ENCODE measurements at places on chromosomes 7 and 10.

DNA sequence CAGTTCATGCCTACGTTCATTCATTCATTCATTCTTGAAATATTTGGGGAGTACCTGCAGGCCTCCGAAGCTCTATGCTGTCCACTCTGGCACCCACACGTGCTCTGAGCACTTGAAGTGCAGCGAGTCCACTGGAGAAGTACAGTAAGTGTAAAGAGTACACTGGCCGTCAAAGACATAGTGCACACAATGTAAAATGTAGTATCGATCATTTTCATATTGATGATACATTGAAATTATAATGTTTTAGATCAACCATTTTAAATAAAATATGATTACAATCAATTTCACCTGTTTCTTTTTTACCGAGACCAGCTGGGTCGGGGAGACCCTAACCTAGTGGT is 37.0 kb upstream of the PURB start:
- no peak for DNase-seq

- no peak for DNase-seq
Observed at GRCh38 chr10:78389419-78389818, 355.8 kb downstream of the RPS24 start.

- peak; percentile 23 for DNase-seq
Observed at GRCh38 chr10:29304264-29304994, 15.6 kb downstream of the LYZL1 start.

GRCh38 chr7:155850001-155850436 is 37.8 kb upstream of the SHH start:
- DNase-seq = no peak

GRCh38 chr7:29588900-29589696 is 25.5 kb downstream of the PRR15 start:
- no peak for DNase-seq

GRCh38 chr7:13152755-13153154 is 465.3 kb downstream of the ARL4A start:
- no peak for DNase-seq

DNA sequence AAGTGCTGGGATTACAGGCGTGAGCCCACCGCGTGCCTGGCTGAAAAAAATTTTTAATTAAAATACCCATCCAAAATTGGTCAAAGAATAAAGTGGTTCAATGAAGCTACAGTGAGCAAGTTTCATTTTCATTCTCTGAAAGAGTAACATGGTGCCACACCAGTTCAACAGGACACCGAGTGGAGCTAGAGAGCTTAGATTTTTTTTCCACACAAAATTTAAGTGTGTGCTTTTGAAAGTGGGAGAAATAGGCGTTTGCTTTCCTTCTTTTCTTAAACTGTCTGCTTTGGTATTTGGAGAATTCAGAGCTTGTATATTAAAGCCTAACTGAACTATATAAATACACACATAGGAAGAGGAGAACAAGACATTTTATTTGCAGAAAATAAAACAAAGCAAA is 43.4 kb downstream of the BPGM start:
- DNase-seq = no peak

GRCh38 chr10:48913674-48914073 is 26.0 kb downstream of the LRRC18 start:
- DNase-seq = no peak

- DNase-seq = no peak
Observed at GRCh38 chr7:108292541-108292940, 162.4 kb upstream of the LAMB4 start.

- DNase-seq = peak; percentile 71
Observed at GRCh38 chr7:31122649-31123058, 70.5 kb downstream of the ADCYAP1R1 start.

- DNase-seq = no peak
Observed at GRCh38 chr10:33111488-33112051, 153.5 kb upstream of the ITGB1 start.

DNA sequence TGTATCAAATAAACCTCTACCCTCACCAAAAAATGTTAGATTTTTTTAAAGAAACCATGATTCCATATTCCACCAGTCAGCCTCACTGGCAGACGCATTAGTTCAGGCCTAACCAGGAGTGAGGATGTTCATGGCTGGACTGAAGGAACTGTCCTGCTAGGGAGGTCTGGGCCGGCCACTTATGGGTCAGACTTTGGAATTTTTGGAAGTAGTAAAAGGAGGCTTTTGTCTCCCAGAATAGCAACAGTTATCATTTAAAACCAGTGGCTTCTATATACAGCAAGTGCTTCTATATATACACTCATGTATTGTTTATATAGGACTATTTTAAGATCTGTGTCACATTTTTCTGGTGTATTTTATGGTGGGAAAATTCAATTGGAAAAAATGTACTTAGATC is 120.5 kb downstream of the CNNM2 start:
- no peak for DNase-seq

GRCh38 chr10:48694371-48695030 is 9.8 kb downstream of the WDFY4 start:
- no peak for DNase-seq

GRCh38 chr7:74405191-74405898 is 48.4 kb upstream of the GTF2IRD1 start:
- DNase-seq = no peak

DNA sequence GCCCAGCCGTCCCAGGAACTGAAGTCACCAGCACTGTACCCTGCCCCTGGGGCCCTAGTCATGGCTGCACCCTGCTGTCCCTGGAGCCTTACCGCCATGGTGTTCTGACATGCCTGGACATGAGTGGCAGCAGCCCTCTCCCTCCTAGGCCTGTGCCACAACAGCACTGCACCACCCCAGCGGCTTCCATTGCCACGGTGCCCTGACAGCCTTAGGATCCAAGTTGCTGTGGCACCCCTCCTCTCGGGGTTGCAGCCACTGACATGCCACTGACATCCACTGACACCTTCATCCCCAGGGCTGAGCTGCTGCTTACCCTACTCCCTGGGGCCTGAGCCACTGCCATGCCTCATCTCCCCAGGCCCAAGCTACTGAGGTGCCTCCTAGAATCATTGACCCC is 39.6 kb upstream of the SHH start:
- no peak for DNase-seq

DNA sequence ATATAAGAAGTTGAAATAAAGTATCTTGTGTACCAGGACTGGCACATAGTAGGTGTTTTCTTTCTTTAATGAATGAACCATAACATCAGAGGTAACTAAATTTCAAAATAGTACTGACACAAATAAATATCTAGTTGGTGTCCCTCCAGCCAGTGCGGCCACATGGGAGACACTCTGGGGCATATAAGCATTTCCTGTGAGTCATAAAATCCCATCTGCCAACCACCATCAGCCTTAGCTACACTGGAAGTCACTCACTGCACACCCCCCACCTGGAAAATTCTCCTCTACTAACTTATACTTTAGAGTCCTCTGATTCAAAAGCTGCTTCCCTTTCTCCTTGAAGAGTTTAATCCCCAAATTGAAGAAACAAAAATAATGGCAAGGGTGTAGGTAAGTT is 32.5 kb downstream of the DYDC1 start:
- no peak for DNase-seq

DNA sequence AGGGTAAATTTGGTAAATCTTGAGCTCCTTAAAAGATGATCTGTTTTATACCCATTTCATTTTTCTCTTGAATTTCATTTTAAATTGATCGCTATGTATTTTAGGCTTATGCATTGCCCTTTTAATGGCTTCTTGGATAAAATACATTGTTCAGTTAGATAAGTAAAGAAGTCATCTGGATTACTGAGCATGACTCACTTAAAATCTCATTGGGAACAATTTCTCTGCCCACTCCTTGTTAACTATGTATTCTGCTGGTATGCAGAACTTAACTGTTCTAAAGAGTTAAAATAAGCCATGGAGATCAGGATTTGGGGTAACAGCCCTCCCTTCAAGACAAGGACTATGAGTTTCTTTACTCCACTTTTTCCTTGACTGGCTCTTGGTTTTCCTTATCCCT is 134.2 kb downstream of the SND1 start:
- DNase-seq = no peak

DNA sequence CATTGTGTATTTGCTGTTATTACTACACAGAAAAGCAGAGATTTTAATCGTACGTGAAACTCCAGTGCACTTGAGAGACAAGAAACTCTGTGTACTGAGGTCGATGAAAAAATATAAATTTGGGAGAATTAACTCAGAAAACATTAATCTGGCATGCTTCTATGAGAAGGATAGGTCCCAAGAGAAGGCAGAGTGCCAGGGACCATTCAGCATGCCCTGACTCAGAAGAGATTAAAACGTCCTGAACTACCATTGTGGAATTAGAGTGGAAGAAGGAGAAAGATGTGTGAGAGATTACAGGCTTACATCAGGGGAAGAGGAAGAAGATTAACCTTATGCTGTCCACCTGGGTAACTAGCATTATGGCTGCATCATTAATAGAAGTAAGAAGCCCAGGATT is 72.4 kb downstream of the REEP3 start:
- no peak for DNase-seq
